ENCODE measurements at places on chromosomes 12 and 14.

DNA sequence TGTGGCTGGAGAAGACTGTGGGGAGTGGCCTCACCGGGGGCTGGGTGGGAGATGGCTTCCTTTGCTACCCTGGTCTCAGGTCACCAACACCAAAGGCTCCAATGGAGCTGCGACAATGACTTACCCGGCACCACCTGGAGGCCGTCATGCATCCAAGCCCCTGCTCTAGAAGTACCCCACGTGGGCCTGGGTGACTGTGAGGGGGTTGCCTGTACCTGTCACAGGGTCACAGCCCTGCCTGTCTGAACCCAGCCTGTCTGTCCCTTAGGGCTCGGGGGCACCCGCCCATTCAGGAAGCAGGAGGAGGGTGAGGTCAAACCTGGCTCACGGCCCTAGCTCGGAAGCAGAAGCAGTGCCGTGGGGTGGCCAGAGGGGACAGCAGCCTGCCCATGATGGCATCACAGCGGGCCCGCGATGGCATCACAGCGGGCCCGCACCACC, 18.9 kb downstream of the ABCB9 start:
- no peak for DNase-seq

DNA sequence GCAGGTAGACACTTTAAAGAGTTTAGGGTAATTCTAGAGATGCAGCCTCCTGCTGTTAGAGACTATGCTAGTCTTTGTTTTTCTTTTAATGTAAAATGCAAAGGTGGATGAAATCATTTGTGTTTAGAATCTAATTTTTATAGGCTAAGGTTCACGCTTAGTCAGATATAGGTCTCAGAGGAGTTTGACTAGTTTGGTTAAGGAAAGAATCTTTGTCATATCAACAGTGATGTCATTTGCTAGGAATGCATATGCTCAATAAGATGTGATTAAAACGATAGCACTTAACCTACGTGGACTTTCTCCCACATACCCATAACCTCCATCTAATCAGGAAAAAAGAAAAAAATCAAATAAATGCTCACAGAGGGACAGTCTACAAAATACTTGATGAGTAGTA, 859.3 kb upstream of the ATXN7L3B start:
- no peak for DNase-seq

DNA sequence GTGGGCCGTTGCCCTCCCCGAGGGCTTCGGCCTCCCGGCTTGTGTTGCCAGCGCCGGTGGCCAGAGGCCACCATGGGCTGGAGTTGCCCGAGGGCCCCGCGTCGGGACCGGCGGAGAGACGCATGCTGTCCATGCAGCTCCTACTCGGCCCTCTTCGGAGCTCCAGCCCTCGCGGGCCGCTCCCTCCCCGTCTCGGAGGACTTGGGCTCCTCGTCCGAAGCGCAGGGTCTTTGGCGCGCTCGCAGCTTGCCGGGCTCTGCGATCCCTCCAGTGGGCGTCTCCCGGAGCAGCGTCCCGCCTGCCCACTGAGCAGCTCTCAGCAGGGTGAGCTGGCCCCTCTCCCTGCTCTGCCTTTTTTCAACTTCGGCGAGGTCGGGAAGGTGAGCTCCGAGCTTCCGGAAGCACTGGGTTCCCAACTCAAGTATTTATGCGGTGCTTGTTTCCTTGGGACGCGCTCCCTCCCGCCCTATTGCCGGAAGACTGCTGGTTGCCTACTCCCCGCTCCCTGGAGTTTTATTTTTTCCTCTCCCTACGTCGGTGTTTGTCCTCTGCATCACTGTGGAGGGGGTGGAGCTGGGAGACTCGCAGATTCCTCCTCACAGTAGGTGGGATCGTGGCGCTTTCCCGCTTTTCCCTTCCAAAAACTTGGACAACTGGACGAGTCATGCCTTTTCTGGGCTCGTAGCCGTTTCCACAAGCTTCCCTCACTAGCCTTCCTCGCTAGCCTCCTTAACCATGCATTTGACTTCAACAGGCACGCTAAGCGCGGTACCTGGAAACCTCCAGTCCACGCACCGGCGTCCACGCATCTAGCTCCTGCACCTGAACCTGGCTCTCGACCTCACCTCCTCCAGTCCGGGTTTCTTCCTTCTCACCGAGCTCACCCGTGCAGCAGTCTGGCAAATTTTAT, at the start of gene AVPR1A:
TSS of gene AVPR1A (minus strand) at position 489 of the 910 bp plus-strand sequence. CDS start at position 124, 365 bp downstream.
- DNase-seq, result no peak

DNA sequence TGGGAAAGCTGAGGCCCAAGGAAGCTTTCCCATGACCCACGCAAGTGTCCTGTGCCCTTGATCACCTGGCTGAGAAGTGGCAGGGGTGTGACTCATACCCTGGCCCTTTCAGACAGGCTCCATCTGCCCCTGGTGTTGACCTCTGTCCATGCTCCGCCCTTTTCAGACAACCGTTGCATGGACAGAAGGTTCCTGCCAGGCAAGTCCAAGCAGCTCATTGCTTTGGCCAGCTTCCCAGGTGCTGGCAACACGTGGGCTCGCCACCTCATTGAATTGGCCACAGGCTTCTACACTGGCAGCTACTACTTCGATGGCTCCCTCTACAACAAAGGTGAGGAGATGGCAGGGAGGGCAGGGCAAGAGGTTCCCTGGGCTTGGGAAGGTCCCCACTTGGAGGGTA, 103.5 kb downstream of the WSCD2 start:
- DNase-seq, result no peak

- DNase-seq, result no peak
These were observed 291.2 kb downstream of the ZFP36L1 start for GRCh38 chr14:68501614-68502052.

DNA sequence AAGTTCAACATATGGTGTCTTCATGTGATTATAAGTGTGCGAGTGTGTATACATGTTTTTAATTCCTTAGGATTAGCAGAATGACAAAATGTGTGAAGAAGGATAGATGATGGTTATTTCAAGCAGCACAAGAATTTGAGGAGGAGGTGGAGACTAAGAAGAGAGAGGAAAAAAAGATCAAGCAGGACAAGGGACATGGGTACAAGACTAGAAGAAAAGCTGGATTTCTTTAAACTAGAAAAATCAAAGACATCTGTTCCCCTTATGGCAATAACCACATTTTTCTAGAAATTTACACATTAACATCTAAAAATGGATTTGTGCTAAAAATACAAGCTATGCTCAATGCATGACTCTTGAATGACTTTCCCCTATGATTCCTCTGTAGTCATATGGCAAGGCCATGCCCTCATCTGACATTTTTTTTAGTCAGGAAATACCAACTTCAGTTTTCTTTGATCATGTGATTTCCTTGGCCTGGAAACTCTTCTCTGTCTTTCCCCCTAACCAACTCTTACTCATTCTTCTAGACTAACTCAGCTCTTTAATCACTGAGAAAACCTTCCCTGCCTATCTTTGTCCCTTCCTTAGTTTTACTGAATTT, 435.8 kb downstream of the NRXN3 start:
- DNase-seq, result no peak

GRCh38 chr12:99151744-99152143, 495.8 kb upstream of the GARIN6 start:
- no peak for DNase-seq

GRCh38 chr14:82414853-82415539, 881.3 kb upstream of the SEL1L start:
- no peak for DNase-seq

- no peak for DNase-seq
These were observed 356.0 kb upstream of the CLEC14A start for GRCh38 chr14:38611928-38612327.

DNA sequence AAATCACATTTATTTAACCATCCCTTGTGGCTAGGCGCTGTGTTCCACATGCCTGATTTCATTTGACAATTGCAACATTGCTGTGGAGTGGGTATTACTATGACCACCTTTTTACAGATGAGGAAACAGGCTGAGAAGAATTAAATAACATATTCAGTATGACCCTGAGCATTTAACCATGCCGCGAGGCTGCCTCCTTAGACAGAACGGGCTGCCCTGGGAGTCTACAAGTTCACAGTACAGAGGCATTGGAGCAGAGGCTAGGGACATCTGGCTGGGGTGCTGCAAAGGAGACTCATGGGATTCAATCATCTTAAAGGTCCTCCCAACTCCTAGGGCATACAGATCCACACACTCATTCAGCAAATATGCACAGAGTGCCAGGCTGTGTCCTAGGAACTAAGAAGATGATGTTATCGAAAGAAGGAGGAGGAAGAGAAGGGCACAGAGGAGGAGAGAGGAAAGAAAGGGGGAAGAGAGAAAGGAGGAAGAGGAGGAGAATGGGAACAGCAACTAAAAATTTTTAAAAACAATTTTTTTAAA, 164.7 kb upstream of the CCND2 start:
- DNase-seq, result no peak

GRCh38 chr12:47267571-47267970, 187.8 kb upstream of the AMIGO2 start:
- no peak for DNase-seq

DNA sequence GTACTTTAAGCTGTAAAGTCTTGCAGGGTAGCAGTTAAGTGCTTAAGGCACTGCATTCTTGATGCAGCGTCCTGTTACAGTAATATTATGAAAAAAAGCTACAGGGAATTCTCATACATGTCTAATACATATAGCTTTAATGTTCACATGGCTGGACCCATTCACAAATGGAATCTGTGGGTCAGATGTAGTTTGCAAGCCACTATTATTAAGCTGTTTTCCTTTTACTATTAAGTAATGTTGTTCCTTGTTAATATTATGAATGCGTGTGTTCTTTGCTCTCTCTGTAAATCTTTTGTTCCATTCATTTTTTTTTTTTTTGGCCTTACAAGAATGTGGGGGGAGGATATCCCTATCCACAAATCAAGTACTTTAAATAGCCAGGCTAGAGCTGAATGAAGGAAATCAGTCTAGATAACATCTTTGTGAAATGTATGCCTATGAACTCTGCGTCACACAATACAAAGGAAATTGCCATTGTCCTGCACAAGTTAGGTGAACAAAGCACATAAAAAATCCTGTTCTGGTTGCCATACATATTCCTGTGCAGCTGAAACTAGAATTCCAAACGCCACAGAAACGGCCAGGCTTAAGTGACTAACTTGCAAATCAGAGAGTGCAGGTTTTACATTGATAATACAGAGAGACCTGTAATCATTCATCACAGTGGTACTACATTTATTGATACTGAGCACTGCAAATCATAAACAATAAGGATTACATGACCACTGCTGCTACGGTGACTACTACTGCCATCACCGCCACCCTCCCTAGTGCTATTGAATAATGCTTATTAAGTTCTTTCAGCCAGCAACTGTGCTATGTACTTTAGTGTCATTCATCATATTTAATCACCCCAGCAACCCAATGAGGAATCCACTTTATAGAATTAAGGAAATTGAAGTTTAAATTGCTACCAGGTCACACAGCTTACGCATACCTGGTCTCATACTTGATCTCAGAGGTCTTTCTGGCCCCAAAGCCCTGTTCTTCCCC, 111.9 kb downstream of the HMGA2 start:
- DNase-seq, result no peak
